ENCODE measurements at places on chromosomes 12 and 14.

- DNase-seq: no peak
Observed at GRCh38 chr14:81903477-81903876, 369.8 kb upstream of the SEL1L start.

- no peak for DNase-seq
Observed at GRCh38 chr12:18861287-18861858, 123.5 kb downstream of the CAPZA3 start.

DNA sequence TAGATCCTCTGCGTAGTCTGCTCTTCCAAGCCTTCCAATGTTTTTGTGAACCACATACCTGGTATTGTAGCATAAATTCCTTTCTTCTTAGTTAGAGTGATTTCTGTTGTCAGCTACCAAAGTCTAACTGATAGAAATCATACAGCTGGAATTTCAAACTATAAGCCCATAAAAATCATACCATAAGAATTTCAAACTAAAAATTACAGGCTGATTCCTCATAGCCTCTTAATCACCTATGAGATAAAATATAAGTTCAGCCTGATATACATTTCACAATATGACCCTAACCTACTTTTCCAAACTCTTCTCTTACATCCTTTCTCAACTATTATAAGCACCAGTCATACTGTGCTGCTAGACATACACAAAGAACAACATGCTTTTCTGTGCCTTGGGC lies 64.8 kb downstream of the PTHLH start:
- DNase-seq: no peak

DNA sequence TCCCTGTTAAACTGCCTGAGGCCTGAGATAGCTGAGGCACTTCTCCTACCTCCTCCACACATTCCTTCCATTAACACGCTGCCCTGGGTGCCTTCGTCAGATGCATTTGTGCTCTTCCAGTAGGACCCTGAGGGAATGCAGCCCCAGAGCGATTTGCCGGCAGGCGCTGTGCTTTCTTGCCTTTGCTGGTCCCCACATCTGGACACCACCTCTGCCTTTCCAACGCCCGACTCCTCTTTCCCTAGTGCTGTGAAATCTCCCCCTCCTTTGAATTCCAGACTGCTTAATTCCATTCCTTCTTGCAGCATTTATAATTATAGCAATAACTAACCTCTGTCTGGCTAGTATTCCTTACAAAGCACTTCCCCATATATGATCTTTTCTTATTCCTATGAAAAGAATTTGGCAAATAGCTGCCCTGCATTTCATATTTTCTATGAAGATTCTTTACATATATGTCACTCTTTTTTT lies 88.4 kb downstream of the C12orf75 start:
- no peak for DNase-seq

- no peak for DNase-seq
Observed at GRCh38 chr12:8554451-8555195, 13.9 kb upstream of the CLEC4E start.

All from NCI-H2029 (cell line).